ENCODE measurements at places on chromosomes 7 and 10.

- no peak for DNase-seq
Measured at GRCh38 chr7:6071406-6071805, 40.2 kb downstream of the ANKRD61 start.

GRCh38 chr10:28719789-28720436 lies 42.6 kb downstream of the BAMBI start:
- DNase-seq = no peak

GRCh38 chr7:234051-234707 lies 41.8 kb downstream of the FAM20C start:
- no peak for DNase-seq

DNA sequence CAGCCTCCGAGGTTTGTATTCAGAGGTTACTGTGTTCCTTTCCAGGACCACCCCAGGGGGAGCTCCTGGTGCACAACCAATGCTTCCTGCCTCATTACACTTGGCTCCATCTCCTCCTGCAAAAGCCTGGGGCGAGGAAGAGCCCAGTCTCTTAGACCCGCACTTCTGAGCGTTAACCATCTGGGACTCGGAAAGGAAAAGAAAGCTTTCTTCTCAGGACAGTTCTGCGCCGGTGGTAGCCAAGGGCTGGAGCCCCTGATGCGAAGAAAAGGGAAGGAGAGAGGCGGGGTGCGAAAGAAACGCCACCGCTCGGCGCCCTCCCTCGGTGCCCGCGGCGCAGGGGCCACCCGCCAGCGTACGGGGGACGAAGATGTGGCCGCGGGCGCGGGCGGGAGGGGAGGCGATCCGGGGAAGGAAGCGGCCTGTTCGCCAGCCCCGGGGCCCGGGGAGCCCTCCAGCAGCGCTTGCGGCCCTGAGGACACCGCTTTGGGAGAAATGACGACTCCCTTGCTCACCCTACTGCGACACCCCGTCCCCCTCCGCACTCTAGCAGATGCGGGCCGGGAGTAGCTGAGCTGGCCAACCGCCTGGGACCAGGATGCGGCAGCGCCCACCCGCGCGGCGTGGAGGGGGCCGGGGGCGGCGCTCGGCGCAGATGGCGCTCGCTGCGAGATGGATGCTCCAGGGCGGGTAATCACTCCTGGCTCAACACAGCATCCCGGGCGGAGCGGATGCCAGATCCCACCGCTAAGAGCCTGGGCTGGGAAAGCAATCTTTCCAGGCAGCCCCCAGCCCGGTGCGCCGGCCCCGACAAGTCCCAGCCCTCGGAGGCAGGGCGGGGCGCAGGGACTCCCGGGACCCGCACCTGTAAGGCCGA lies 1.3 kb downstream of the NRCAM start:
- no peak for DNase-seq

- DNase-seq = no peak
Measured at GRCh38 chr10:123424537-123424936, 241.6 kb upstream of the GPR26 start.

DNA sequence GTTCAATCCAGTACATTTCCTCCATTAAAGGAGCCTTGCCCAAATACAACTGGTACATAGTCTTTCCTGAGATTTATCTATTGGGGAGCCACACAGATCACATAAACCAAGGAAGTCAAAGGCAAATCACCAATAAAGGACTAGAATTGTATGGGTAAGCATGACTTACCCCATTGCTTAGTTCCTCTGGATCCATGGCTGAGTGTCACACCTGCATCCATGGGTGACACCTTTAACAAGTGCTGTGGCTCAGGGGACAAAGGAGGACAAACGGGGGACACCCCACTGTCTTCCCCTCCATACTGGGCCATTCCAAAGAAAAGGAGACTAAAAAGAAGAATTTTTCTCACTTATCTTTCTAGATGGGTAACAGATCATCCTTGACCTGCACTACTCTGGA lies 30.4 kb downstream of the ZNF92 start:
- DNase-seq = no peak

- DNase-seq = no peak
Measured at GRCh38 chr7:115356139-115356746, 434.3 kb downstream of the MDFIC start.

GRCh38 chr7:106770191-106770590 lies 94.9 kb upstream of the PIK3CG start:
- DNase-seq = no peak

GRCh38 chr10:21173802-21174714 lies 276.9 kb upstream of the NEBL start:
- DNase-seq = no peak

DNA sequence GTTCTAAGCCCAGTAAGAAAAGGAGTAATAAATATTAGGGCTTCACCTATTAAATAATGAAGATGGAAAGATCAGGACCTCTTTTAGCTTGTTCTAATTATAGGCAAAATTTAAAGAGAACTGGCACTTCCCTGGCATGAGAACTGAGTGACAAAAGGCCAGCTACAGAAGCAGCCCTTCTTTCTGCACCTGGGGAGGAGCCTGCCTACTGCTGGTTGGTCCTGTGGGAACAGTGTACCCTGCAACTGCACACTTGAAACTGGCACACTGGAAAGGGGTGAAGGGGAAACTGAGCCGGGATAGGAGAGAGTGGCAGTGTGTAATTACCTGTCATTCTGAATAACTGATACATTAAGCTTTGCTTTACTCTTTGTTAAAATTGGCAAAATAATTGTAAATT lies 80.4 kb downstream of the SHH start:
- DNase-seq = no peak

DNA sequence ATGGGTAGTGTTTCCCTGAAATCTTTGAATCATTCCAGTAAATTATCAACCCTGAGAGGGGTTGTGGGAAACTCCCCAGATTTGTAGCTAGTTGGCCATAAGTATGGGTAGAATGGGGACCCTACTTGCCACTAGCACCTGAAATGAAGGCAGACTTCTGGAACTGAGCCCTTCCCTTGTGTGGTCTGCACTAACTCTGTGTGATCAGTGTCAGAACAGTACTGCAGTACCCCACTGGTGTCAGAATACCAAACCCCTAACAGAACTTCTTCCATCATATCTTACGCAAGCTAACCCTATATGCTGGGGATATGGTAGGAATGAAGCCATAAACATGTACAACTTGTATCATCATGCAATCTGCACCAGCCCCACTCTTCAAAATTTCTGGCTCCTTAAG lies 50.8 kb downstream of the ABI1 start:
- no peak for DNase-seq

DNA sequence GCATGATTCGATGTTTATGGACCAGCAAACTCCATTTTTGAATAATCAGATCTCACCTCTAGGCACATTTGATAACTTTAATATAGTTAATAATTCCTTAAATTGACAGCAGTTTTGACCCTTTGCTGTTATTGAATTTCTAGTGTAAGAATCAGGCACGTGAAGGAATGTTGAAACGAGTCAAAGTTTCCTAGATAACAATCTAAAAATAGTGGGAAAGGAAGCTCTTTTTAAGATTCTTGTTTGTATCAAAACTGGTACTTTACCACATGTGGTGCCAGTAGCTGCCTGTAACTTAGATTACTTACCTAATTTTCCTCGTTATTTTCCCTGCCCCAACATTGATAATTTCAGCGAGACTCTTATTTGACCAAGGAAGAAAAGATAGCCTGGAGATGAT lies 757.8 kb upstream of the KCND2 start:
- no peak for DNase-seq

DNA sequence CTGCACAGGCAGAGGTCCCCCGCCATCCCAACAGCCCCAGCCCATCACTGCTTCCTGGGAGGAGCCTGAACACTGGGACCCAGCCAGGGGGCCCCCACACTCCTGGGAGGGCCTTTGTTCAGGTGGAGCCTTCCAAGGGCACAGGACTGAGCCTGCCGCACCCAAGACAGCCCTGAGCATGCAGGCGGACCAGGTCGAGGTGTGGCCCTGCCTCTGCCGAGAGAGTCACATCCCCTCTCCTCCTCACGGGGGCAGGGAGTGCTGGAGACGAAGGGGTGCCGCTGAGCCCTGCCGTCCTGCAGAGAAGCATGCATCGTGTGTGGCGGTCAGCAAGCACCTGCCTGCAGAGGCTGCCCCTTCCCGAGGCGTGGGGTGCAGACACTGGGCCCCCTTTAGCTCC lies 7.3 kb upstream of the MAFK start:
- DNase-seq = no peak

- no peak for DNase-seq
Measured at GRCh38 chr10:80170641-80171040, 34.7 kb downstream of the ANXA11 start.

- DNase-seq = no peak
Measured at GRCh38 chr10:111579473-111579872, 502.6 kb downstream of the ADRA2A start.

DNA sequence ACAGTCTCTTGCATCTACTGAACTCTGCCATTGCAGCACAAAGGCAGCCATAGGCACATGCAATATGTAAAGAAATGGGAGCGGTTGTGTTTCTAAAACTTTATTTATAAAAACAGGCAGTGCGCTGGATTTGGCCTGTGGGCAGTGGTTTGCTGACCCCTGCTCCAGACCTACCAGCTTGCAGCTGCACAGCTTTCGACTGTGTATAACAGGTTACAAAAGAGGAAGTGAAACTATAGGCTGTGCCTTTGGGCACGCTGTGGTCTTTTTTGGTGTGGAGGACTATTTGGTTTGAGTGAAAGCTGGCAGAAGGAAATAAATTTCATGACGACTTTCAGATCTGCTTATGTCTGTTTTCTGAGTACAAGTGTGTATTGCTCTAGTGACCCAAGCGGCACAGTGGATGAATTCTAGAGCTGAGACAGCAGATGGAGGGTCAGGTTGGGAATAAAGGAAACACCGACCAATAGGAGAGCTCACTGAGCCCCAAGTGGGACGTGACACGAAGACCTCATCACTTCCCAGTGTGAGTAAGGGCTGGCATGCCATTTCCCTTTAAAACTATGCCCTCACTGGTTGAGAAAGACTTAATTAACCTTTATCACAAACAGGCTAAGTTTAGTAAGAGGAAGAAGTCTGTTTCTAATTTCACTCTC lies 152.7 kb downstream of the ANK3 start:
- no peak for DNase-seq

DNA sequence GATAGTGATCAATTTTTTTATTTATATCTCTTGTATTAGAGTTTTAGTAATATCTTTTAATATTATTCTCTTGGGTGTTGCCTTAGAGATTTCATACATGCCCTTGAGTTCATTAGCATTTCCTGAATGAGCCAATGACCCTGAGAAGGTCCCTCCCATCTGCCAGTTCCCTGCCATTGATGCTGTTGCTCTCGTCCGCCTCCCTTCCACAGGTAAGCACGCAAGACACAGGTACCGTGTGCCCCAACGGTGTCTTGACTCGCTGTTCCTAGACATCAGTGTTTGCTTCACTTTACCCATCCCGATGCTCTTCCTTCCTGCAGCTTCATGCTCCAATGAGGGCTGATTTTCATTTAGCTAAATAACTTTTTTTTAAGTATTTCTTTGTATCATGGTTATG lies 19.7 kb upstream of the PWWP2B start:
- DNase-seq = no peak

GRCh38 chr10:44893604-44894468 lies 17.3 kb upstream of the TMEM72 start:
- DNase-seq = no peak

DNA sequence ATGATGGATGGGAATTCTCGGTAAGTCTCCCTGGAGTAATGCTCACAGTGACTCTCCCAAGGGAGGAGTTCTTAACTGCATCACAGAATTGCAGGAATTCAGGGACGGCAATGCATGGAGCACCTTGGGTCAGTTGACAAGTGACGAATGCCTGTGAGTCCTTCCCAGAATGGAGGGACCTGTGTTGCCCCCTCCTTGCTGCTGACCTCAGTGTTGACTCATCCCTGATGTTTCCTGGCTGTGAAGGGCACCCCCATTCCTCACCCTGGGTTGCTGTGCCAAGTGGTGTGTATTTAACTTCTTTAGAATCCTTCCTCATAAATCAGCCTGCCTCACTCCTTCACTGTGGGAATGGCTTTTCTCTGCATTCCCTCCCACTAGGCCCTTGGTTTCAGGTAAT lies 98.9 kb downstream of the LRMDA start:
- no peak for DNase-seq

DNA sequence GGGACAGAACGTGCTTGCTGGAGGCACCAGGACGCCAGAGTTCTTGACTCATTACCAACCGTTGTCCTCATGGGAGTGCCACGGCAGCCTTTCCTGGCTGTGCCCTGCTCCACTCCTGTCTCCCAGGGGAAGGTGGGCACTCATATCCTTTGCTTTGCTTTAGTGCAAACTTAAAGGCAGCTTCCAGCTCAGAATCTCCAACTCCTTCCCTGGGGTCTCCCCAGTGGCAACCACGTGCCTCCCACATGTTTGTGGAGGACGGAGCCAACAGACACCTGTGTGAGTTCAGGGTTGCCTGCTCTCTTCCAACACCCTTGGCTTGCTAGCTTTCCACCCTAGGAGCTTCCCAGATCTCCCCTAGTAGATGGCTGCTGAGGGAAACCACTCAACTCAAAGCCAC lies 52.0 kb upstream of the HMX3 start:
- no peak for DNase-seq

DNA sequence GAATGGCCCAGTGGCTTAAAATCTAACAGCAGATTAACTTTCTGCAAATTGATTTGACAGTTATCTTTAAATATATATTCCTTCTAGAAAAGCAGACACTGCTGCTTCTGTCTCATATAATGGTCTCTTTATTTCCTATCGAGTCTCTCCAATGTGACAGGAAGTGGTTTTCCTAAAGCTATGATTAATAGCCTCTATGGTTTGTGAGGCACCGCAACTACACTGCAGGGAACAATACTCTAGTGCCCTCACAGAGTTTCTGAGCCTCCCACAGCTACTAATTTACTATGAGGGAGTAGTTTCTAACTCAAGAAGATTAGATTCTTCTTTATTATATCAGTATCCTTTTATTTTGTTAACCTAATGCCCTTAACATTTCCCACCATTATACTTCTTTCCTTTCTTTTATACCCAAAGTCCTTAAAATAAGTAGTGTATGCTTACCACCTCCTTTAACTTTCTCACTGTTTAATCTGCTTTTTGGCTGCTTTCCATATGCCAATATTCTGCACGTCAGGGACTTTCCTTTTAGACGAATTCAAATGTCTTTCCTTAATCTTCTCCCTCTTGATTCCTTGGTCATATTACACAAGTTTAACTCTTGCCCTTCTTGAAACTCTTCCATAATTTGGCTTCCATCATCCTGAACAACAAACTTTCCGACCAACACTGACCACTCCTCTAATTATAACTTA lies 23.8 kb upstream of the AHR start:
- DNase-seq = no peak

GRCh38 chr10:117175901-117176534 lies 21.3 kb upstream of the KCNK18 start:
- peak; percentile 68 for DNase-seq

GRCh38 chr7:5437987-5438386 lies 14.4 kb upstream of the TNRC18 start:
- no peak for DNase-seq

All from stimulated activated CD4-positive, alpha-beta T cell treated with anti-CD3 and anti-CD28 coated beads, Interleukin-1b, Interleukin-23, amount 100 ng/mL, for 1 hour (primary cell).